ENCODE measurements at places on chromosomes 12 and 14.
A peak's percentile ranks its signal among the peaks of the same experiment; 100 is the strongest.

DNA sequence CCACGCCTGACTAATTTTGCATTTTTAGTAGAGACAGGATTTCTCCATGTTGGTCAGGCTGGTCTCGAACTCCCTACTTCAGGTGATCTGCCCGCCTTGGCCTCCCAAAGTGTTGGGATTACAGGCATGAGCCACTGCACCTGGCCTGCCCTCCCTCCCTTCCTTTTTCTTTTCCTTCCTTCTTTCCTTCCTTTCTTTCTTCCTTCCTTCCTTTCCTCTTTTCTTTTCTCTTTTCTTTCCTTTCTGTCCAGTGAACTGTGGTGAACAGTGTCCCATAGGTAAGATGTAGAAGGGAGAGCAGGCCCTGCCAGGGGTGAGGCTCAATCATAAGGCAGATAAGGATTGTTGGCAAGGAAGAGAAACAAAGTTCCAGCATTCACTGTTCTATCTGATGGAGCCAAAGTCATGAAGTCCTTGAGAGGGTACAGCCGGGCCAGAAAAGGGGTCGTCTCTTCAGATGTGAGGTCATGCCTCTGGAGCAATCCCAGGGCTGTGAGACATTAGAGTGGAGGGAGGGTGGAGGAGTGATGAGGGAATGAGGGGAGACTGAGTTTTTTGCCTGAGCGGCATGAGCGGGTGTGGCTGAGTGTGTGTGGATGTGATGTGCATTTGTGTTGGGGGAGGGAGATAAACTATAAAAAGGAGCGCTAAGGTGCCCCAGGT is 4.2 kb upstream of the MLF2 start:
- DNase-seq, result no peak

GRCh38 chr12:41293461-41293860 is 105.3 kb downstream of the PDZRN4 start:
- no peak for DNase-seq

GRCh38 chr14:33432407-33433023 is 493.8 kb downstream of the NPAS3 start:
- peak; percentile 26 for DNase-seq

DNA sequence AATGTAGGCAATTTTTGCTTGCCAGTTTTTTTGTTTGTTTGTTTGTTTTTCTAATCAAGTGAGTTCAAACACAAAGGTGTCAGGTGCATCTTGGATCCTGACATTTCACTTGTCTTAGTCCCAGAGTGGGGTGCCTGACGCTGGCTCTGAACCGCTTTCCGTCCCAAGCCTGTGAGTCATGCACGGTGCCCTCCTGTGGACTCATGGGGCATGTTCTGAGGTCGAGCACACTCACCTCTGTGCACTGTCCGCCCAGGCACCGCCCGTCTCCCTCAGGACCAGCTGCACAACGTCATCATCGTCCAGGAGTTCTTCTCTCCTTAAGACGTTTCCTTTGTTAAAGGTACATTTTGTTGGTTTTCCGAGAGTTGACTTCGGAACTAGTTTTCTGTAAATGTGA is 98.2 kb downstream of the GLT1D1 start:
- DNase-seq, result no peak

GRCh38 chr12:94793191-94793595 is 142.8 kb upstream of the TMCC3 start:
- no peak for DNase-seq

- DNase-seq, result peak; percentile 92
Observed at GRCh38 chr12:31324116-31324844, 1.7 kb downstream of the SINHCAF start.

GRCh38 chr12:7923241-7924236 is 12.4 kb downstream of the SLC2A3 start:
- DNase-seq, result no peak

DNA sequence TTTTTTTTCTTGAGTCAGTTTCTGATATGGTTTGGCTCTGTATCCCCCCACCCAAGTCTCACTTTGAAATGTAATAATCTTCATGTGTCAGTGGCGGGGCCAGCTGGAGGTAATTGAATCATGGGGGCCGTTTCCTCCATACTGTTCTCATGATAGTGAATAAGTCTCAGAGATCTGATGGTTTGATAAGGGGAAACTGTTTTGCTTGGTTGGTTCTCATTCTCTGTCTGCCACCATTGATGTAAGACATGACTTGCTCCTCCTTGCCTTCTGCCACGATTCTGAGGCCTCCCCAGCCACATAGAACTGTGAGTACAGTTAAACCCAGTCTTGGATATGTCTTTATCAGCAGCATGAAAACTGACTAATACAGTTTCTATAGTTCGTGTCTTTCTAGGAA is 42.9 kb downstream of the WNK1 start:
- DNase-seq, result peak; percentile 41

- DNase-seq, result no peak
Observed at GRCh38 chr14:96616161-96616721, 114.1 kb downstream of the PAPOLA start.

Data from NAMALWA (cell line).